ENCODE measurements at places on chromosomes 11 and 22.
A peak's percentile ranks its signal among the peaks of the same experiment; 100 is the strongest.

DNA sequence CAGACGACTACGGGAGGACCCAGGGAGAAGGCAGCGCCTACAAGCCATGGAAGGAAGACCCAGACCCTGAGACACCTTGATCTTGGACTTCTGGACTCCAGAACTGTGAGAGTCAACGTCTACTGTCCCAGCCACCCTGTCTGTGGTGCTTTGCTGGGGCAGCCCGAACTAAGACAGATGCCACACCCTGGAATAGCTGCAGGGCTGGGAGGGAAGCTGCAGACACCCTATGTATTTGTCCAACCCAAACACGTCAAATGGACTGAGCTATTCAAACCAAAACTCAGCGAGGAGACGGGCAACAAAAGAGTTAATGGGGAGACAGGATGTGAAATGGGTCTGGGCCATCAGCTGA, 169.3 kb downstream of the CTTN start:
- DNase-seq: no peak

- DNase-seq: no peak
These were observed 79.5 kb downstream of the PIWIL3 start for GRCh38 chr22:24695060-24695459.

DNA sequence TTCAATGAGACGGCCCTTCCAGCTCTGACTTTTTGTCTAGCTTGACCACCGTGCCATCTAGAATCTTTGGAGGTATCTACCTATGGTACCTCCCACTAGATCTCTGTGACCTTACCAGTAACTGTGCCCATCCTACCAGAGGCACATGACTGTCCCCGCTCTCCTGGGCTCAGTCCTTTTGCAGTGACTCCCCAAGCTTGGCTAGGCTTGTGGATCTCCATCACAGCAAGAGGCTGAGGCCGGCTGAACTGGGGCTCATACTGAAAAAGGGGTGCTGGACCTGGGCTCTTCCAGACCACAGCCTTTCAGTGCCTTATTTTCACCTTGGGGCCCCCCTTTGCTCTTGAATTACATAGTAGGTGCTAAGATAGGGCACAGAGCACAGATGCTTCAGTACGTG, 27.3 kb downstream of the RELT start:
- no peak for DNase-seq

GRCh38 chr22:46465793-46466192, 71.6 kb downstream of the CELSR1 start:
- no peak for DNase-seq

- no peak for DNase-seq
These were observed 1.3 kb upstream of the LPXN start for GRCh38 chr11:58576887-58577471.

DNA sequence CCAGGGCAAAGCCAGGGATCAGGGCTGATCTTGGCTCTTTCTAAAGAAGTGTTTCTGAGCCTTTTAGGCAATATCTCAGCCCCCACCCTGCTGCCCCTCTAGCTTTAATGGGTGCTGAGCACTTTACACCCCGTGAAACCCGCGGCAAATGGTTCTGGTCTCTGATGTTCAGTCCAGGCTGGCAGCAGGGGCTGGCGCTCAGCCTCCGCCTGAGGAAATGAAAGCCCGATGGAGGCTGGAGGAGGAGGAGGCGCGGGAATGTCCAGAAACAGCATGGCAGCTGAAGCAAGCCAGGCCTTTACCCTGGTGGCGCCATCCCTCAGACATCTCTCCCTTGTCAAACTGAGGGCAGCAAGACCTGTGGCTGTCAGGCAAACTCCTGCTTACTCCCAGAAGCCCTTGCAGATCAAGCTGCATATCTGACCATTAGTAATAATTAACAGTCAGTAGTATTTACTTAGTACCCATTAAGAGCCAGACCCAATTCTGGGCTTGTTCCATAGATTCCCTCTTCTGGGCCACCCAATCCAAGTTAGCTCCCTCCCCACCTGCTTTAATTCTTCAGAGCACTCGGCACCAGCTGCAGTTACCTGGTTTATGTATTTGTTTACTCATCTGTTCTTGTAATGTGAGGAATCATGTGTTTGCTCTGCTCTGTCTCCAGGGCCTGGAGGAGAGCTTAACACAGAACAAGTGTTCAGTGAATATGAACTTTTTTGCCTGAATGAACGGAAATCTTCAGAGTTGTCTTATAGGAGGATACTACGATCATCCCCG, 15.0 kb upstream of the ALX4 start:
- DNase-seq: no peak

DNA sequence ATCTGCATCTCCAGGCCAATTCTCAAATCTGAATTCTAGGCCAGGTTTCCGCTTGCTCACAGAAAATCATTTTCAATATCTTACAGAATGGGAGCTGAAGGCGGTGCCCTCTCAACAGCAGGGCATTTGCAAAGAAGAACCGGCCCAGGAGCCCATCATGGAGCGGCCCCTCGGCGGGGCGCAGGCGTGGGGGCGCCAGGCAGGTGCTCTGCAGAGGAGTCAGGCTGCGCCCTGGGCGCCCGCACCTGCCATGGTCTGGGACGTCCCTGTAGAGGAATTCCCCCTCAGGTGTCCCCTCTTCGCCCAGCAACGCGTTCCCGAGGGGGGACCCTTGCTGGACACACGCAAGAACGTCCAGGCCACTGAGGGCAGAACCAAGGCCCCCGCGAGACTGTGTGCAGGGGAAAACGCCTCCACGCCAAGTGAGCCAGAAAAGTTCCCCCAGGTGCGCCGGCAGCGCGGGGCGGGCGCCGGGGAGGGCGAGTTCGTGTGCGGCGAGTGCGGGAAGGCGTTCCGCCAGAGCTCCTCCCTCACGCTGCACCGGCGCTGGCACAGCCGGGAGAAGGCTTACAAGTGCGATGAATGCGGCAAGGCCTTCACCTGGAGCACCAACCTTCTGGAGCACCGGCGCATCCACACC, 11.5 kb downstream of the ZNF74 start:
- no peak for DNase-seq

- DNase-seq: no peak
These were observed 204.2 kb upstream of the MTNR1B start for GRCh38 chr11:92765082-92765840.

GRCh38 chr11:64864473-64865285, 13.7 kb downstream of the EHD1 start:
- no peak for DNase-seq

GRCh38 chr11:126781942-126782341, 218.6 kb downstream of the KIRREL3 start:
- DNase-seq: no peak

DNA sequence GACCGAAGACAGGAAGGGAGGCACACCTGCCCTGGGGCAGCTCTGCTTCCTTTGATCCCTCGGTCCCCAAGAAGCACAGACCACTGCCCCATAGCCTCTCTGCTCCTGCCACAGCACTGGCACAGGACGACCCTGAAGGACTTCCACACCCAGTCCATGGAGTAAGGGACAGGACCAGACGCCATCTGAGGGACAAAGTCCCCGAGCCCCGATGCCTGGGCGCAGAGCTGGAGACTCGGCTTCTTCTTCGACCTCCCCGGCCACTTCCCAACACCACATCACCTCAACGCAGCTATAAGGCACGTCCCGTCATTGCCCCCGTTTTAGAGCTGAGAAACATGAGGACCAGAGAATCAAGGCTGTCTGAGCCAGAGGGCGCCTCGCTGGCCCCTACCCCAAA, 310.5 kb downstream of the BRD1 start:
- no peak for DNase-seq

- DNase-seq: no peak
These were observed 29.6 kb downstream of the SBF1 start for GRCh38 chr22:50445071-50445879.

DNA sequence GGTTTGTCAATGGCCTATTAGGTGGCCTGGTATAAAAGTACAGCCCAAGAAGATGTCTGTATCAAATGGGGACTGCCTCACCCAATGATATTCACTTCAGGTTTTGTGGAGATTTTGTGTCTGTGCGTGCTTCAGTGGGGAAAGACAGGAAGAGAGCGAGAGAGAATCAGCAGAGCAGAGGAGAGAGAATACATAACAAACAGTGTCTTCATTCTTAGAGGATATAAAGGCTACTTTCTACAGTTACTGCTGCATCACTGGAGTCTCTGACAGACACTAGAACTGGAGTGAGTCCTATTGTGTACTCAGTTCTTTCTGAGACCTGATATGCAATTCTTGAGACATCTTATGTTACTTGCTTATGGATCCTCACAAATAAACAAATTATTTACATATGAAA, 115.0 kb downstream of the CASP12 start:
- DNase-seq: no peak

GRCh38 chr11:61163714-61164605, 2.7 kb upstream of the VPS37C start:
- peak; percentile 32 for DNase-seq

DNA sequence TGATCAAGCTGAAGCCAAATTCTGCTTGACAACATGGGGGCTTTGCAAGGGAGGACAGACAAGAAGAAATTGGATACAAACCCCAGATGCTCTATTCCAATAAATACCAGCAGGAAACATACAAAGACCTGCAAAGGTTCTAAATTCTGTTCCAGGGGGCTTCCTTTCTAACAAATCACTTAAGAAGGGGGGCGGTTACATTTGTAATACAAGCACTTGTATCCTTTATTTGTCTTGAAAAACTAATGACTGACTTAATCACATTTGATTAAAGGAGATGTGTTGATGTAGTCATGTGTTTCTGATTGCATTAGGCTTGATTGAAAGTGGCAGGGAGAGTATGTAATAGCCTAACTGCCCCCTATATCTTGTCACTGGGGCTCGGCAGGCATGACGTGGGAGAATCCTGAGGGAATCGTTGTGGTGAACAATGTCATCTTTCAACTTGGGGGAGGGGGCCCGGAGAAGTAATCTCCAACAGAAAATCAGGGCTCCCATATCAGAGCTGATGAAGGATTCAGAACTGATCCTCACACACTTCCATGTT, 361.7 kb downstream of the INSC start:
- DNase-seq: no peak

DNA sequence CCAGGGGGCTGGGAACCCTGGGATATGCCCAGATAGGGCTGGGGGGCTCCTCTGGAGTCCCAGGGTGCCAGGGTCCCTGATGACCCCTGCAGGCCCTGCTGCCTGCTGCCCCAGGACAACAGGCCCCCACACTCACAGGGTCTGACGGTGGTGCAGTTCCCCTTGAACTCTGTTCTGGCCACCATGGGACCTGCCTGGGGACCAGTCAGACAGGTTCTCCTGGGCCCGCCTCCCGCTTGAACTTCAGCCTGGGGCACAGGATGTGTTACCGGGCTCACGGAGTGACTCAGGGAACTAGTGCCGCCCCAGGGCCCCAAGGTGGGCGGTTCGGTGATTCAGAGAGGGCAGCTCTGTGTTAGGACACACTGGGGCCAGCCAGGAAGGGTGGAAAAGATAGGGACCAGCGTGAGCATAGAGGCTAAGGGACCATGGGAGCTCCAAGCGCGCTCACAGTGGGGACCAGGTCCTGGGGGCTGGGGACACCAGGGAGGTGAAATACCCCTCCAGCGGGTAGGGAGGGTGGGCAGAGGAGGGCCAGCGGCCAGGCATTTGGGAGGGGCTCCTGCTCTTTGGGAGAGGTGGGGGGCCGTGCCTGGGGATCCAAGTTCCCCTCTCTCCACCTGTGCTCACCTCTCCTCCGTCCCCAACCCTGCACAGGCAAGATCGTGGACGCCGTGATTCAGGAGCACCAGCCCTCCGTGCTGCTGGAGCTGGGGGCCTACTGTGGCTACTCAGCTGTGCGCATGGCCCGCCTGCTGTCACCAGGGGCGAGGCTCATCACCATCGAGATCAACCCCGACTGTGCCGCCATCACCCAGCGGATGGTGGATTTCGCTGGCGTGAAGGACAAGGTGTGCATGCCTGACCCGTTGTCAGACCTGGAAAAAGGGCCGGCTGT, 21.5 kb upstream of the TXNRD2 start:
- no peak for DNase-seq

DNA sequence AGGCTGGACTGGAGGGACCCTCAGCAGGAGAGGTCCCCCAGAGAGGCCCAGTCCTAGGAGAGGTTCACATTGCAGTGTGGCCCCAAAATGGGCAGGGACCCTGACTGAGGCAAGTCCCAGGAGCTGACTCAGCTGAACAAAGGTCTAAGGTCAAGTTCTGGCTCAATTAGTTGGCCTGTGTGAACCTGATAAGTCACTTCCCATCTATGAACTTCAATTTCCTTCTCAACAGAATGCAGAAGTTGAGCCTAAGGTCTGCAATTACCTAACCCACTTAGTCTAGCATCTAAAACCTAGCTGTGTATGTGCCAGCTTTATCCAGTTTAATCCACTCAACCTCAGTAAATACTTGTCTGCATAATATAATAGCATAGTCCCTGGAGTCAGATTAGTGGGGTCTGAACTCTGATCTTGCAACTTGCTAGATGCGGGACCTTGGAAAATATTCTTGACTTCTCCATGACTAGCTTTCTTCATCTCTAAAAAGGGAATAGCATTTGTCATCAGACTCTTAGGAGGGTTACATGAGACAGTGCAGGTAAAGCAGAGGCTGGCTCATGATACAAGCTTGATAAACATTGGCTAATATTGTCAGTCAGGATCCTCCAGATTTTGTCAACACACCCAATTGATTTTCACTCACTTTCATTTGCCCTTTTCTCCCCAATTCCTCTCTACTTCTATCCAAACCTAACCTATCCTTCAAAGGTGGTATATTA, 465.5 kb downstream of the INSC start:
- DNase-seq: no peak

GRCh38 chr11:88384669-88385005, 47.1 kb upstream of the CTSC start:
- no peak for DNase-seq

DNA sequence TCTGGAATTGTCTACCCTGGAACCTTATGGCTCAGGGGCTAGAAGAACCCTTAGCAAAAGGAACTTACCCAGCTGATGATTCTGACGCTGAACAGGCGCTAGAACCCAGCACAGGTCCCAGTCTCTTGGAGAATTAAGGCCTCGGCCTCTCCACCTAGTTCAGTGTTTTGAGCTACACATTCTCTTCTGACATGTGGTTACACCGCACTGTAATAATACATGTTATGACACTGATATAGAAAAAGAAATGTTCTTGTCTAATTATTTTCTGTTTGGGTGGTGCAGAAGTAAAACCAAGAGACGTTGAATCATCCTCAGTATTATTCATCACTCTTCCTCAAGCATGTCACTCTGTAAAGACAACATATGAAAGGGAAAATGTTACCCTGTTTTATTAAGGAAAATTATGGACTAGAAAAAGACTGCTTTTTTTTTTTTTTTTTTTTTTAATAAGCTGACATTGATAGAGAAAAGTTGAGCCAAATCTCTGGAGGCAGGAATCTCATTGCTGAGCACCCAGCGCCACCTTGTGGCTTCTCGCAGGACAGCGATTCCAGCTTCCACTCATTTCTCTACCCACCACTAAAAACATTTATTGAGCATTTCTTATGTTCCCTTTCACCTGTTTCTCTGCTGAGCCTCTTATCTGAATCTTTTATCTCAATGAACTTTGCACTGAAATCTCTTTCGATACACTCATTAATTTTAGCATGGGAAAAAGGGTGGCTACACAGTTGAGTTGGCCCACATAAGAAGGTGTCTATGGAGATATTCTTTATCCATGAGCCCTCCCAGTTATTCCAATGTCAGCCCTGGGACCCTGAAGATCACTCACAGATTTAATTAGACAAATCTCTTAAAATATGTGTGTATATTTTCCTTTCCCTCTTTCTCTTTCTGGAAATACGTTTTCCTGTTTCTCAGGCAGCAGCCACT, 12.6 kb upstream of the APLNR start:
- DNase-seq: peak; percentile 27

- DNase-seq: no peak
These were observed 2.8 kb downstream of the MFRP start for GRCh38 chr11:119343726-119344125.

Measured in GDM1 (cell line).